Central memory CD8-positive, alpha-beta T cell (primary cell): ENCODE measurements at places on chromosomes 7 and 10.
A peak's percentile ranks its signal among the peaks of the same experiment; 100 is the strongest.

- DNase-seq = no peak
Measured at GRCh38 chr7:132004529-132004928, 448.1 kb upstream of the PODXL start.

DNA sequence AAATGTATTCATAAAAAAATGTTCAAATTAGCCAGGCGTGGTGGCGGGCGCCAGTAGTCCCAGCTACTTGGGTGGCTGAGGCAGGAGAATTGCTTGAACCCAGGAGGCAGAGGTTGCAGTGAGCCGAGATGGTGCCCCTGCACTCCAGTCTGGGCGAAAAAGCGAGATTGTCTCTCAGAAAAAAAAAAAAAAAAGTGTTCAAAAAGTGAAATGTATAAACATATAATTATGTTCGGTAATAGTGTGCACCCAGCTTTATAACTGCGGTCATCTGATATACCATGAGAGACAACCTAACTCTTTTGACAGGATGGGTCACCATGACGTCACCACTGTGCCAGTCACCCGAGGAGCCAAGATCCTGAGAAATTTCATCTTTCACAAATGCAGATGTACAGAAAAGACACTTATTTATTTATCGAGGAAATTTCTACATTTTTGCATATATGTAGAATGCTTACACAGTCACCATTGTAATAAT lies 594 bp upstream of the RP9 start:
- no peak for DNase-seq

GRCh38 chr7:151432658-151433521 lies 7.1 kb downstream of the CRYGN start:
- peak; percentile 35 for DNase-seq

DNA sequence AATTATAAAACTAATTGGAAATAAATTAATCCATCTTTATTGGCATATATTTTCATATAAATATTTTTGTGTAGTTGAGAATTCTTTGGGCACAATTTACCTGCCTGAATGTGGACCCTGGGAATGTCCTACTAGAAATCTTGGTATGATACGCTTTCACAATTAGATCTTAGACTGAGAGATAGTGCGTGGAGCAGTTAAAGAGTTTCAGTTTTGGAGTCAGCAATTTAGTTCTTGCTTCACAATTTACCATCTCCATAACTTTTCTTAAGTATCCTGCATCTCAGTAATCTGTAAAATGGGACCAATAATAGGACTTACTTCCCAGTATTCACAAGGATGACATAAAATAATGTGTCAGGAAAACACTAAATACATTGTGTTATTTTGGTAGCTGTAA lies 2.0 kb downstream of the MTPN start:
- DNase-seq = no peak

- no peak for DNase-seq
Measured at GRCh38 chr10:60417901-60418300, 28.2 kb upstream of the ANK3 start.

DNA sequence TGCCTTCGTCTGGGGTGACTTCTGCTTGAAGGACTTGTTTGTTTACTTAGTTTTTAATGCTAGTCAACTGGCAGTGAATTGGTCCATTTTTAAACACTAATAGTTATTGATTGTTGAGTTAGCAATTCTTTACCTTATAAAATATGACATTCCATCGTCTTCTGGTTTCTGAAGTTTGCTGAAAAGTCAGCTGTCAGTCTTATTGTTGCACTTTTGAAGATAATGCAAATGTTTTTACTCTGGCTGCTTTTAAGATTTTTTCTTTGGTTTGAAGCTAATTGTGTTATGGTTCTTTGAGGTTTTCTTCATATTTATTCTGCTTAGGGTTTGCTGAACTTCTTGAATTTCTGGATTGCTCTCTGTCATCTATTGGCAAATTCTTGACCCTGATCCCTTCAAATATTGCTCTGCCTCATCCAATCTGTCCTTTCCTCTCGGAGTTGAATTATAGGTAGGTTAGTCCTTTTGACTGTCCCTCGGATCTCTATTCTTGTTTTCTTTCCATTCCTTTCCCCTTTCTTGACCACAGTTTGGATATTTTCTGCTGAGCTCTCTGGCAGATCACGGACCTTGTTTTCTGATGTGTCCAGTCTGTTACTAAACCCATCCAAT lies 24.2 kb downstream of the MGMT start:
- no peak for DNase-seq

- DNase-seq = no peak
Measured at GRCh38 chr7:115548756-115549155, 481.8 kb downstream of the TFEC start.

GRCh38 chr10:126117196-126117595 lies 220.8 kb downstream of the FANK1 start:
- no peak for DNase-seq

DNA sequence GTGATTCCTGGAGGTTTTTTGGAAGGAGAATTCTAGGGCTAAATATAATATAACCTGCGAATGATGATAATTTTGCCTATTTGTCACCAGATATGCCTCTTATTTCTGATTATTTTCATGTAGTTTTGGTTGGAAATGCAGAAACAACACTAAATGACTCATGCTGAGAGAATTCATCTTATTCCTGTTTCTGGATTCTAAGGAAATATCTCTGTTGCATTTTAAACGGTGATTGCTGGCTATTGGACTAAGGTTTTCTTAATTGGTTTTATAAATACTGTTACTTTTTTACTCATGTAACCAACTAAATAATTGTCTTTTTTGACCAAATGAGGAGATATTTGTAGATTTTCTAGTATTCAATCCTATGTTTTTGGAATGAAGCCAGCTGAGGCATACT lies 204.9 kb upstream of the NPSR1 start:
- DNase-seq = no peak

DNA sequence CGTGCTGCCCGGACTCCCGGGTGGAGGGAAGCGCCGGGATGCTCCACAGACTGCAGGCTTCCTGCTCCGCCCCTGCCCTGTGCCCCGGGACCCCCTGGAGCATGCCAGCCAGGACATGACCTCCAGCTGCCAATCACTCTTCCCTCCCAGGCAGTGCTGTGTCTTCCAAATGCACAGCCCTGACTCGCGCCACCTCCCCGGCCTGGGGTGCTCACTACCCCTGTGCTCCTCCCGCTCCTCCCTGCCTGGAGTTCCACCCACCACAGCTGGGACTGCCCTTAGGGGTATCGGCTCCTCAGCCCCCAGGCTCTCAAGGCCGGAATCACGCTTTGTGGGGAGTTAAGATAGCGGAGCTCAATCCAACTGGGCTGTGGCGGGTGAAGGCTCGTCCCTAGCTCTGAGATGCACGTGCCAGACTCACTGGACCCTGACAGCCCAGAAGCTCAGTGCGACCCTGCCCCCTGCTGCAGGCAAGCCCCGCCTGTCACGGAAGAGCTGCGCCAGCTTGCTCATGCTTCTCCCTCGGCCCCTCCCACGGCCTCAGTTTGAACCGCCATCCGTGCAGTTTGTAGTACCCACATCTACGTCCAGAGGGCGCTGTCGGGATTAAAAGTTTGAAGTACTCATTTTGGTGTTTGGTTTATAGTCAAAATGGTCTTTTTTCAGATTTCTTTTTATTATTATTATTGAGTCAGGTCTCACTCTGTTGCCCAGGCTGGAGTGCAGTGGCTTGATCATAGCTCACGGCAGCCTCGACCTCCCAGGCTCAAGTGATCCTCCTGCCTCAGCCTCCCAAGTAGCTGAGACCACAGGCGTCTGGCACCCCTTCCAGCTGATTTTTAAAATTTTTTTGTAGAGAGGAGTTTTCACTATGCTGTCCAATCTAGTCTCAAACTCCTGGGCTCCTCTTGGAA lies 142.5 kb upstream of the TCERG1L start:
- DNase-seq = no peak

DNA sequence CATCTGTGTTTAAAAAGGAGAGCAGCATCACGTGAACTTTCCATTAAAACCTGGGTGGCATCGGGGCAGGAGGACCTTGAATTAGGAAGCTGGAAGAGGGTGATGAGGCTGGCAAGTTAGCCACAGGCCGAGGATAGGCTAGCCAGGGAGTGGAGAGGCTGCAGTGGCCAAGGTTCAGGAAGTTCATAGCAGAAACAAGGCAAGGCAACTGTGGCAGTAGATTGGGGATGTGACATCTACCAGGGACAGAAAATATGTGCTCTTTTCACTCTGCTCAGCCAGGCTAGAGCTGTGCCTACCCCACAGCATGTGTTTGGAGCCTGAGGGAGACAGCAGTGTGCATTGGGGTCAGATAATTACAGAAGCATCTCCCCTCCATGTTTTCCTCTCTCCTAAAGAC lies 2.2 kb upstream of the INPP5F start:
- no peak for DNase-seq

GRCh38 chr10:13865758-13866491 lies 279.2 kb downstream of the PRPF18 start:
- DNase-seq = no peak

GRCh38 chr7:24403557-24403956 lies 119.6 kb downstream of the NPY start:
- no peak for DNase-seq

DNA sequence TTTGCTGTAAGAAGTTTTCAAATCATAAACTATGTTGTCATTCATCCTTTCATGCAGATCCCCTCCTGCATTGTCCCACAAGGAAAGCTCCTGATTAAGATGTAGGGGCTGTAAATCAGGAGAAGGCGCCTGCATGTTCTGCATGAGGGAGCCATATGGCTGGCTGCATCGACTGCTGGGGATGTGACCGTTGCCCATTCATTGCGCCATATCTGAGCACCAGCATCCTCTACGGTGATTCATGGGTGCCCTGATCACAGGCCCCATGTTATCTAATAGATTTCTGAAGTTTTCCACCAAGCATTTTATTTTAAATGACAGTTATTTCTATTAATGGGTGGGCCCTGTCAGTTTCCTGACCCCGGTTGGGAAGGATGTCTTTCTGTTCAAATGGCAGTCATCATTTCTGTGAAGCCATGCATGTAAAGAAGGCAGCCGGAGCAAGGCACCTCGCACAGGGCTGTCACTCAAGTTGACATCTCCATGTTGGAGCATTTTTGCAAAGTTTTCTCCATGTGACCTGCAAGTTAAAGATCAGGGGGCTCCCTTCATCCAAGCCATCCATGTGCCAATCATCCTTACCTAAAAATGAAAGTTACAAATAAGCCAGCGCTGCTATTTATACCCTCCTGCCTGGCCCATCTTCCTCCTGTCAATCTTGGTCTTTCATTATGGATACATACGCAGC lies 128.8 kb downstream of the TEX36 start:
- DNase-seq = no peak

DNA sequence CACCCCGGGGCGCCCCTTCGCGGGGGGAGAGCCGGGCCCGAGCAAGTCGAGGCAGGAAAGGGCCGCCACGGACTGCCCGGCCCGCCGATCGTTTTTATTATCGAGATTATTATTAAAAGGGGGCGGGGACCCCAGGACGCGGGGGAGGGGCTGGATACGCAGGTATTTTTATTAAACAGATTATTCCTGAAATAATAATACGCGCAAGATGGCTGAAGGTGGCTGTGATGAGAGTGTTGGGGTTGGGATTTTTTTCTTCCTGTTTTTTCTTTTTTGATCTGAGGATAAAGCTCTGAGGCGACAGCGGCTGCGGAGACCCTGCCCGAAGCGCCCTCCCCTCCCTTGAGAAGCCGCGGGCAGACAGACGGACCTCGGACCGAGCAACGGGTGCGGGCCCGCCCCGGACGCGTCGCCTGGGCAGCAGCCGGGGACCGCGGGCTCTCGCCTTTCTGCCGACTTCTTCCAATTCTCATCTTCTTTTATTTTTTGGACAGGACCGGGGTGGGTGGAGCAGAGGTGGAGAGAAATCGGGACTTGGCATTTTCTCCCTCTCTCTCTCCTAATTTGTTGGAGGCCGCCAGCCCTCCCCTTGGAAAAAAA lies 1.4 kb upstream of the TRIM8 start:
- peak; percentile 39 for DNase-seq

GRCh38 chr10:86632951-86633350 lies 21.4 kb upstream of the OPN4 start:
- no peak for DNase-seq

DNA sequence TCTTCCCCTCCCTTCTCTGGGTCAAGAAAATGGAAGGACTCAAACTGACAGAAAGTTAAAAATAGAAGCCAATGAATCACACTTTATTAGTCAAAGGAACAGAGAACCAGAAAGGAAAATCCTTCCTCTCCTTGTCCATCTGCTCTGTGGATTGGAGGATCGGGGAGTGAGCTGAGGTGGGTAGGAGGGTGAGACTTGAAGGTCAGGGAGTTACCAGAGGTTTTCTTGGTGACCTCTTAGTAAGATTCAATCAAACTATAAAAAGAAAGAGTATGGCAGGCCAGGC lies 12.2 kb downstream of the TLX1 start:
- no peak for DNase-seq

GRCh38 chr7:27241189-27242056 lies 1.2 kb upstream of the EVX1 start:
- no peak for DNase-seq

DNA sequence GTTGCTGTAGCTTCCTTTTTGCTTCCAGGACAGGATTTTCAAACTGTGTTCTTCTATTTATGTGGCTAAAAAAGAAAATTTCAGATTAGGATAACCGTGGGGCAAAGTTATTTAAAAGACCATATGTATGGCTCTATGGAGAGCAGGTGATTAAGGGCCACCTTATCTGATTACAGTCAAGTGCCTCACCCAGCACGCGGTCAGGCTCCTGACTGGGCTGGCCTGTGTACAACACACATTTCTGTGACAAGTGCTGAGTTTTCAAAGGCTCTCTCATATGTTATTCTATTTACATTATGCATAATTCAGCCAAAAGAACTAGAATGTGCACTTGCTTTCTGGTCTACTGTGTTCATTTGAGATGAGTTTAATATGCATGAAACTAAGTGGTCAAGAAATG lies 547.4 kb downstream of the PHTF2 start:
- DNase-seq = no peak

- no peak for DNase-seq
Measured at GRCh38 chr10:86506062-86506461, 15.5 kb downstream of the WAPL start.

DNA sequence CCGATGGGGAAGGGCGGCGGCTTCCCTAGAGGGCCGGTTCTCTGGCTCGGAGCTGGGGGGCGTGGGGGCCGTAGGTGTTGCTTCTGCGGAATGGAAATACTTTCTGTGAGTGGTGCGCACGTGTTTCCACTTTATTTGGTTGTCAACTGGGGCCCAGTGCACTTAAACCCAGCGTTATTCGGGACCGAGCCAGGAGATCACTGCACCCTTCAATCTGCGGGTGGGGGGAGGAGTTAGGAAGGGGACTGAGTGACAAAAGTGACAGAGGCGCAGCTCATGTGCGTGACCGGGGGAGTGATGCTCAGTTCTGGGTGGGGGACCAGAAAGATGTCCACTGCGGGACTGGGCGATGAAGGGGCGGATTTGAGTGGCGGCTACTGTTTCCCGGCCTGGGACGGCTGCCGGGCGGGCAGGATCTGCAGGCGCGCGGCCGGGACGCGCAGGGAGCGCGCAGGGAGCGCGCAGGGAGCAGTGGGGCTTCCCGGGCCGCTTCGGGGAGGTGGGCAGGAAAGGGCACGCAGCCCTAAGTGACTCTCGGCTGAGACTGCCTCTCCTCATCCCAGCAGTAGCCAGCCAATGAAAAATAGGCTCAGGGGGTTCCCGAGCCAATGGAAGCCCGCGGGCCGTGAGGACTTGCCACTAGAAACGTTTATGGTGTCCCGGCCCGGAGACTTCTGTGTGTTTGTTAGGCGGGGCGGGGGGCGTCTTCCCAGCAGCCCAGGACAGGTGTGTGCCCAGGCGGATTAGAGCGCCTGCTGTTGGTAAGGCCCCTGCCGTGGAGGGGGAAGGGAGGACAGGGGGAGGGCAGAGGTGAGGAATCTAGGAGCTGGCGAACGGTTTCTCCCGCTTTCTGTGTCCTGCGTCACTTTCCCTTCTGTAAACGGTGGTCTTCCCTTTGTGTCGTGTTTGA lies 54.3 kb upstream of the KDM7A start:
- no peak for DNase-seq
